ENCODE measurements at places on chromosomes 2 and 18.

DNA sequence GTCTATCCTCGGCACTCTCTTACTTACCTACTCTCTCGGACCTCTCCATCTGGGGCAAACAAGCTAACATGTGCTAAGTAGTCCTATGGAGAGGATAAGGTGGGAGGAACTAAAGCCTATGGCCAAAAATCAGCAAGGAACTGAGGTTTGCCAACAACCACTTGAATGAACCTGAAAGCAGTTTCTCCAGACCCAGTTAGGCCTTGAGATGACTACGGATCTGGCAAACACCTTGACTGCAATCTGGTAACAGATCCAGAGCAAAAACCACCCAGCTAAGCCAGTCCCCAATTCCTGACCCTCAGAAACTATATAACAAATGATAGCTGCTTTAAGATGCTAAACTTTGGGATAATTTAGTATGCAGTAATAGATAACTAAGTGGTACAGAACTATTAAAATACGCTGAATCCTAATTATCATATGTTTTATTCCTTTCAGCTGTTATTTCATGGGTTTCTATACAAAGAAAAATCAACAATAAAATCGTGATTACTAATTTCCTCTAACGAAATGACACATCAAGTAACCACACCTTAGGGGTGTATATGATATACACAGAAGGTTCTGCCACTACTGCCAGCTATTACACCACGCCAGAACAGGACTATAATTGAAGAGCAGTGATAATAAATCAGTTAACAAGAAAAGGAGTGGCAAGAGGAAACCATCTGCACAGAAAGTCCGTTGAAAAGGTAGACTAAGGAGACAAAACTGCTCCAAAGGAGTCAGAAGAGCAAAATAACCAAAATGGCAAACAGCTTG, 3.2 kb downstream of the FARSB start:
- no peak for DNase-seq

DNA sequence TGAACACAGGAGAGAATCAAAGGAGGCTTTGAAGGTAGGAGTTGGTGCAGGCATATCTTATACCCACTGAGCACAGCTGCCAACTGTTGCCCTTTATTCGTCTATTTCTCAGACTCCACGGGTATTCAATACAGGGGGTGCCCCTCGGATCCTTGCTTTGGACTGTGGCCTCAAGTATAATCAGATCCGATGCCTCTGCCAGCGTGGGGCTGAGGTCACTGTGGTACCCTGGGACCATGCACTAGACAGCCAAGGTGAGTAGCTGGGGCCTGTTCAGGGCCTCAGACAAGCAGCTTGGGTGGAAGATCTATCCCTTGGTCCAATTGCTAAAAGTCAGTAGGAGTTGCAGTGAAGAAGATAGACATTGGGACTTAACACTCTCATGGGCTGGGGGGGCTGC, 5.2 kb downstream of the CAD start:
- no peak for DNase-seq

DNA sequence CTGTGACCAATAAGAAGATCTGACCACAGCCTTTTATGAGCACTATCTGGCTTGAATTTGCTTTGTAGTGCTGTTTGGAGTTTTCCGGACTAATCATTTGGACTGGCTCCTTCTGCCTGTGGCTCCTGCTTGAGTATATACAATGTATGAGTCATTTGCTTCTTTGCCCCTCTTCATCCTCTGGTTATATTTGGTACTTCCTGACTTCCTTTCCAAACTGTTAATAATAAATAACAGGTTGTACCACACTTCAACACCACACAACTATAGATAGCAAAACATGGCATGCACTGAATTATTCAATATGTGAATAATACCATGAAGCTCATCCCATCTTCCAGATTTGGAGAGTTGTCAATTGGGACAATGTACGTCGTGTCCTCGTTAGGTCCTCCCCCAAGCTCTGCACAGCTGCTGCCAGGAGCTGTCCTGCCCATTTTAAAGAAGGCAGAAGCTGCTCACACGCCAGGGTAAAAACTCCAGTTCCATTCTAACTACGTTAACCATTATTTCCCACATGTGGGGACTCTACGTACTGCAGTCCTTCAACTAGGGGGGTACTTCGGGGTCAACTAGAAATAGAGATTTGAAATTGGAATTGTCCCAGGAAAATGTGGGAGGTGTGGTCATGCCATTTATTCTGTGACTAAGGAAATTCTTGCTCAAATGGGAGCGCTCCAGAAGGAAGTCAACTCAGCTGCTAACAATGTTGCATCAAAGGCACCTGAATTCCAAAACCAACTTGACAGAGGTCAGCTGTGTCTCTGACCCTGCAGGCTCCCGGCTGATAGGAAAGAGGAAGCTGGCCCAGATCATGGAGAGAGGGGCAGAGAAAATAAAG, 38.1 kb downstream of the ST8SIA5 start:
- no peak for DNase-seq

DNA sequence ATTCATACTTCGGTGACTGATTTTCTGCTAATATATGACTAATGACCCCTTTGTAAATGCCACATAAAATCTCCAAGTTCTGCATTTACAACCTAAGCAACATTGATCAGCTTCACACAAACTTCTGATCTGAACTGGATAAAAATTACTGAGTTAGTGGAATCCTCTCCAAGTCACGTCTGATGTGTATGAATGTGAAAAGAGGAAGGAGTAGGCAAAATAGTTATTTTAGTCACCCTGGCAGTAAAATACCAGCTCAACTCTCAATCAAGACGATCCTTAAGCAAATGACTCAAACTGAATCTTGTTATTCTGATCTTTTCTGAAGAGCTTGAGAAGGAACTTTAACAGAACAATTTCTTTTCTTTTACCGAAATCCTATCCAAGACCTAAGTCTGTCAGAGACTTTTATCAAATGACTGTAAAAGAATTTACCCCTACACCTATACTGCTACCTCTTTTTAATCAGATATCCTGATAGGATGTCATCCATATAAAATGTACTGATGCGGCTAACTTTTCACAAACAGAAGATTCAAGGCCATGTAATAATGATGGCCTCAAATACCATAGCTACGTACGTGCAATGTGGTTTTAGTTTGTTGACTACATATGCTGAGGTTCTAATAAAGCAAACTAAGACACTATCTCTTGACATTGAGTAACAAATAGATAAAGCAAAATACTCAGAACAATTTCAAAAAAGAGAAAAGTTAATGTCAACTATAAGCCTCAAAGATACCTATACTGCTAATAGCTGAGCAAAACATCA, 23.7 kb downstream of the CUL3 start:
- DNase-seq, result no peak

- no peak for DNase-seq
These were observed 721.1 kb downstream of the DPP10 start for GRCh38 chr2:115163572-115163971.

DNA sequence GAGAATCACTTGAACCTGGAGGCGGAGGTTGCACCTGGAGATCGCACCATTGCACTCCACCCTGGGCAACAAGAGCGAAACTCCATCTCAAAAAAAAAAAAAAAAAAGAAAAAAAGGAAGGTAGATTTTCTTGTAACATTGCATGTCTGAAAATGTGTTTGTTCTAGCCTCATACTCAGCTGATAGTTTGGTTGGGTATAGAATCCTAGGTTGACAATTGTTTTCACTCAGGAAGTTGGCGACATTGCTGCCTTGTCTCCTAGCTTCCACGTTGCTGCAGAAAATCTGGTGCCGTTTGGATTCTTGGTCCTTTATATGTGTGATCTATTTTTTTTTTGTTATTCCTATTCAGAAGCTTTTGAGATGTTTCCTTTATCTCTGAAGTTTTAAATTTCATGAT, 4.7 kb downstream of the ING5 start:
- no peak for DNase-seq

GRCh38 chr2:232973011-232973735, 39.9 kb downstream of the NGEF start:
- DNase-seq, result no peak
